ENCODE measurements at places on chromosomes 7 and 10.

- no peak for DNase-seq
Measured at GRCh38 chr10:131695496-131696165, 205.2 kb upstream of the PPP2R2D start.

DNA sequence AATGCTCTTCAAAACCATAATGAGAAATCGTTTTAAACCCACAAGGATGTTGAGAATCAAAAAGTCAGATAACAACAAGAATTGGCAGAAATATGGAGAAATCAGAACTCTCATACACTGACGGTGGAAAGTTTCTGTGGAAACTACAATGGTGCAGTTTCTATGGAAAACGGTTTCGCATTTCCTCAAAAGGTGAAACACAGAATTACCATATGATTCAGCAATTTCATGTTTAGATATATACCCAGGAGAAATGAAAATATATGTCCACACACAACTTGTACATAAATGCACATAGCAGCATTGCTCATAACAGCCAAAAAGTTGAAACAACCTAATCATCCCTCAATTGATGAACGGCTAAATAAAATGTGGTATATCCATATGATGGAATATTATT, 218.2 kb downstream of the ARL4A start:
- no peak for DNase-seq

GRCh38 chr7:155107126-155107525, 37.0 kb downstream of the HTR5A start:
- no peak for DNase-seq

DNA sequence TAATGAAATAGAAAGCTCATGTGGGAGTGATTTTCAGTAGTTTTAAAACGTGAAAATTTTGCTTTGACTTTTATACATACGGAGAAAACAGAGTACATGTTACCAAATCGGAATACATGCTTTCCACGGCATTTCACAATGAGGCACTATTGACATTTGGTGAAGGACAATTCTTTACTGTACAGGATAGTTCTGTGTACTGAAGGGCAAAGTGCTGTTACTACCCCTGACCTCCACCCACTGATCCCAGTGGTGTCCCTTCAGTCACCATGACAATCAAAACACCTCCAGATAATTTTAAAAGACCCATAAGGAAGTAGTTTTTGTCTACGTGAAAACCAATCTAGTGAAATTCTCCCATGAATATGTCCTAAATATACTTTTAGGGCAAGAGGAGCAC, 33.1 kb upstream of the ANK3 start:
- DNase-seq, result no peak

GRCh38 chr10:62244088-62244487, 24.6 kb downstream of the RTKN2 start:
- DNase-seq, result no peak

DNA sequence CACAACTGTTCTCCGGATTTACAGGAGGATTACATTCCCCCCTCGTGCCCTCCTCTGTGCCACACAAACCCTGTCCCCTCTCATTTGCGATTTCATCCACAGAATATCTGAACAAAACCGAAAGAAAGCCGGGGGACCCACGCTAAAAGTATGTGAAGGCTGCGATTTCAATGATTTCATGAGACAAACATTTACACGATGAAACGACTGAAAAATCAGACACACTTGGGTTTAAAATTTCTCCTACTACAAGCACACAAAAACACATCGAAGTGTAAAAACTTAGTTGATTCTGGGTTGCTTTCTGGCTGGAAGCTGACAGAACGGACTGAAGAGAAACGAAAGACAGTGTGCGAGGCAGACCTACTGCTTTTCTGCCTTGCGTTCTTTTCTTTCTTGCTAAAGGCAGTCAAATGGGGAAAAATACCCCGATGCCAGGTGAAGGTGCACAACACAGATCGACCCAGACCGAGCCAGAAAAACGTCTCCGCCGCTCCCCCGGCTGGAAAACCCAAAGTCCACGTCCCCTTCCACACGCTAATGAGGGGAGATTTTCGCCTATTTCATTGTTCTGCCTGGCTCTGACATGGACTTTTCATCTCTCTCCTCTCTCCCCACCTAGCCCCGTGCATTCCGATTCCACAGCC, 1.2 kb downstream of the HIPK2 start:
- peak; percentile 29 for DNase-seq

- no peak for DNase-seq
Measured at GRCh38 chr10:80493522-80494051, 39.5 kb downstream of the TSPAN14 start.

DNA sequence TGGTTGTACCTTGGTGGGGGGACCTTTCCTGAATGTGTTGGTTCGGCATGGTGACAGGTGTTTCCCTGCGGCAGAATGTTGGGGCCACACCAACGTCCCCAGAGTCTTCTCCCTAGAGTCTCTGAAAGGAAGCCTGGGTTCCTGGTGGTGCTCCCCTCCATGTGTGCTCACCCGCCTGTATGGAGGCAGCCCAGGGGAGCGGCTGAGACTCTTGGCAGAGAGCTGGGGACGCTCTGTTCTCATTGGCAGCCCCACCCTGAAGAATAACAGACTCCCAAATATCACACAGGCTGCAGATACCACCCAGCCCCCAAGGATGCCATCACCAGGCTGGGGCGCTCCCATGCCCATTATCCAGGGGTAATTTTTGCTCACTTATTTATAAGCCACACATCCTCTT, 34.8 kb downstream of the CHST12 start:
- no peak for DNase-seq

DNA sequence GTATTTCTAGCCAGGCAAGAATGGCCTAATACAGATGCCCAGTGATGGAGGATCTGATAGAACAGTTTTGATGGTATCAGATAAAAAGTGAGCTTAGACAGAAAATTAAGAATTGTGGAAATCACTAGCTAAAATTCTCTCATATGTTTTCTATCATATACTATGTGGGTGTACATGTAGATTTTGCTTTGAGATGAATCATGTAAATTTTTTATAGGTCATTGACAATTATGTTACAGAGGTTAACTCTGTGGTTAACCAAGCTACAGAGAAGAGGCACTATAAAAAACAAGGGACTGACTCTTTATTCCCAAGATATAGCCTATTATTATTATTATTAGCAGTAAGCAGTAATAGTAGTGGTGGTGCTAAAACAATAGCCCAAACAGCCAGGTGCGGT, 156.5 kb downstream of the ITGA8 start:
- DNase-seq, result no peak

DNA sequence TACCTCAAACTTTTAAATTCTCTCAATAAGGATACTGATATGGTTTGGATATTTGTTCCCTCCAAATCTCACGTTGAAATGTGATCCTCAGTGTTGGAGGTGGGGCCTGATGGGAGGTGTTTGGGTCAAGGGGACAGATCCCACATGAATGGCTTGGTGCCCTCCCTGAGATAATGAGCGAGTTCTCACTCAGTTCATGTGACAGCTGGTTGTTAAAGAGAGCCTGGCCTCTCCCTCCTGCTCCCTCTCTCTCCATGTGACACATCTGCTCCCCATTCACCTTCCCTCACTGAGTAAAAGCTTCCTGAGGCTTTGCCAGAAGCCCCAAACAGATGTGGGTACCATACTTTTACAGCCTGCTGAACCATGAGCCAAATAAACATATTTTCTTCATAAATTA, 19.2 kb downstream of the ABCB4 start:
- no peak for DNase-seq

GRCh38 chr7:111532625-111533024, 29.7 kb downstream of the IMMP2L start:
- no peak for DNase-seq

- DNase-seq, result no peak
Measured at GRCh38 chr10:95559471-95559870, 1.7 kb downstream of the SORBS1 start.

DNA sequence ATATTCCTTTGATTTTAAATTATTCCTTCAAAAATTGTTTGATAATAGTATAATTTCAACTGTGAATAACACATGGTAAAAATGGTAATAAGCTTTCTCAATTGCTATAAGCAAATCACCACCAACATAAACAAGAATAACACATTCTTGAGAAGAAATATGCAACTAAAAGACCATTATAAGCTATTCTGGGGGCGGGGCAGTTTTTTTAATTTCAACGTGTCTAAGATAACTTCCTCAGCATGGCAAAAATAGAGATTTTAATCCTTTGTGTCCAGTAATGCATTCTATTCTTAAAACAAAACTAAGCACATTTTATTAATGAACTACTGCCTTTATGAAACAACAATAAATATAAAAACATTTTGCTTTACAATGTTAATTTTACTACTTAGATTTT, 1.5 kb downstream of the DNAJC12 start:
- DNase-seq, result no peak

- peak; percentile 18 for DNase-seq
Measured at GRCh38 chr7:106793015-106793975, 71.8 kb upstream of the PIK3CG start.

DNA sequence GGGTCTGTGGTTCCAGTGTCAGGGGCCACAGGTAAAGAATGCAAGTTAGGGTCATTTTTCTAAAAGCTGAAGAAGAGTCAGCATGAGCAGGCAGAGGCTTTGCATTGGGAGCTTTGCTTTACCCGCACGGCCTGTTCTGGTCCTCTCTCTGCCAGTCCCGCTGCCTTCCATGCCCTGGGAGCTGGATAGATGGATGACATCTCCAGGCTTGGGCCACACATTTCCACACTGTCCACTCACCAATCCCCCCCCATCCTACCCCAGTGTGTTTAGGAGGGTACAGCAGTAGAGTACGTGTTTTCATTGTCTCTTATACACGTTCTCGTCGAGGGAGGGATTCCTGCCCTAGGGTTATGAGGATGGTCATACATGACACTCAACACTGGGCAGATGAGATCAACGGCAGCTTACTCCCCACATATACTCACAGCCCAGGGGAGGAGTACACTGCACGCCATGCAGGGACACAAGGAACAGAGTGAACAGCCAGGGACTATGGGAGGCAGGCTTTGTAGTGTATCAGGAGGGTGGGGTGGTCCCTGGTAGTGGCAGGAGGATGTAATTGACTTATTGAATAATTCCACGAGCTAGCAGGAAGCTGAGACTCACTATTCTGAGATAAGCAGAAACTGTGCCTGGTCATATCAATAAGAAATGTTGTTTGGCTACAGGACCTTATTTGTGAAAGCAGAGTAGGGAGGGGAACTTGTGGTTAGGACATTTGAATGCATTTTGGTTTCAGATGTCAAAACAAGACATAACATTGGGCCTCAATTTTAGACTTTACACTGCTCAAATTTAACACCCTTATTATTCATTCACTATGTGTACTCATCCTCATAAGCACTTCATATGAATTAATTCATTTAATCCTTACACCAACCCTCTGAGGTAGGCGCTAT, 36.6 kb downstream of the PLPP4 start:
- DNase-seq, result no peak

GRCh38 chr7:43689115-43689514, 40.2 kb downstream of the COA1 start:
- no peak for DNase-seq

GRCh38 chr7:39946693-39947092, 3.4 kb upstream of the CDK13 start:
- DNase-seq, result no peak

DNA sequence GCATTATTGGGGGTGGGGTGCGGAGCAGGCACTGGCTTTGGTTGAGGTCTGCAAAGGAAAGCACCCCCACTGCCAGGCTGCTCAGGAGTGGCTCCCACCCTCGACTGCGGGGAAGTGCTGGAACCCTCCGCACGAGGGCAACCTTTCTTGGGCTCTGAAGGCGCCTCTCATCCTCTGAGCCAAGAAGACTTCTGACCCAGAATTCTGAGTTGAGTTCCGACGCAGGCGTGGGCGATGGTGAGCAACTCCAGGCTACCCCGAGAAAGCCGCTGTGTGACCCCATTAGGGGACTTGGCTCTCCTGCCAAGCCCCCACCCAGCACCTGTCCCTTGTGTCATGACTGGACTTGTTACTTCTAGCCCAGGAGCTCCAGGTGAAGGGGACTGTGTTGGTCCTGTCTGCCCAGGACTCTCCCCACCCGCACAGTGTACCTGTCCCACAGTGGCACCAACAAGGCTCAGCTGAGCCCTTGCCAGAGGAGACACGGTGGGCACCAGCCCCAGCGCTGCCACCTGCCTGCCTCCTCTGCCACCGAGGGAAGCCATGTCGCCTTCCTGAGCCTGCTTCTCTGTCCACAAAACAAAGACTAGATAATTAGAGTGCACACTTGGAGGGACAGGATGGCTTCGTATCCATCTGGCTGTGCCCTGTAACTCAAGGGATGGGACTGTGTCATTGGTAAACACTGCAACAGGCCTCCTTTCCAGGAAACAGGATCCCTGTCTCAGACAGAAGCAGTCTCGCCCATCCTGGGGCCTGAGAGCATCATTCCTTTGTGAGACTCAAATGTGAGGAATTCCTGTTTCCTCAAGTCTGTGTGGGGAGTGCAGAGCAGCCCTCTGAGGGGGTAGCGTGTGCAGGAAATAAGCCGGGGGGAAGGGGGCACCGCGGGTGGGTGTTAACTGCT, 128.8 kb downstream of the LHPP start:
- DNase-seq, result no peak

DNA sequence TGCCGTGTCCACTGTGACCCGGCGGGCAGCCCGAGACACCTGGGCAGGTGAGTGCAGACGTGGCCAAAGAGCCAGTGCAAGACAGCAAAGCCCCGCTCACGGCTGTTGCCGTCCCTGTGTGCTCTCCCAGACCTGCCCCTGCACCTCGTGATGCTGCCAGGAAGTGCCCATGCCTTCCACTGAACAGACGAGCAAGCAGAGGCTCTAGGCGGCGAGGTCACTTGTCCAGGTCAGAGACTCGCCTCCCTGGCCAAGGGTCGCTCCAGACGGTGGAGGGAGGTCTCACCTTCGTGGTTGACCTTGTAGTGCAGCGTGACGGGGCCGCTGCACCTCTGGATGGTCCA, 78.2 kb upstream of the GNA12 start:
- DNase-seq, result no peak

- no peak for DNase-seq
Measured at GRCh38 chr10:3770611-3771110, 14.3 kb downstream of the KLF6 start.

DNA sequence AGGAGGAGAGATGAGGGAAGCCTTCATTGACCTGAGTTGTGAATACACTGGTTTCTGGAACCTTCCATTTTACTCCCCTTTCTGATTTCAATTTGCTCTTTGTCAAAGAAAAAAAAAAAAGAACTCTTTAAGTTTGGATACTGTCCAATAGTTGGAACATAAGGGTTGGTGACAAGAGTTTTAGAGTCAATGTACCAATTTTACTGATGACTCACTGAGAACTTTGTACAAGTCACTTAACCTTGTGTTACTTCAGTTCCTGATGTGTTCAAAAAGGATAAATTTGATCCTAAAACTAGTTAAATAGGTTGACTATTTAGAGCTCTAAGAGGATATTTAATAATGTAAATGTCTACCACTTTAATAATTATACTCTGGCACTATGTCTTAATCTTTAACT, 4.1 kb upstream of the CDK14 start:
- DNase-seq, result no peak
